Pancreas (tissue), 10 donors: ENCODE measurements at places on chromosomes 7 and 10.

DNA sequence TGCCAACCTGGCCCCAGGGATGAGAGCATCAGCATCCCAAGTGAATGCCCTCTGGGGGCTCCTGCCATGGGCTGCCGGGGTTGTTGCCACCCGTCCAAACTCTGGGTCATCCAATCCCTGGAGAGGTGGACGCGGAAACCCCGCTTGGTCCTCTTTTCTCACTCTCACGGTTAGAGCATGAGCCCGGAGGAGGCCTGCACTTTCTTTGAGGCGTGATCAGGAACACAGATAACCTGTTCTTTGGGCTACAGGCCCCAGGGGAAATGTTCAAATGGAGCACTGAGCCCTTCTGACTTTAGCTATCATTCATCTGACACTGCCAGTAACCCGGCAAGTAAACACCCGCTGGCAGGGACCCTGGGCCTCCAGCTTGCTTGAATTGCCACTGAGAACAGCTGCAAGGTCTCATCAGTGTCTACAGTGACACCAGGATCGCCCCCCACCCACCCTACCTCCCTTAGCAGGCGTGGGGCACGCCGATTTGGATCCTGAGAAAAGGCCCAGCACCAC is 29.4 kb upstream of the SLF2 start:
- no peak for DNase-seq

GRCh38 chr7:1223196-1223981 is 9.3 kb upstream of the UNCX start:
- DNase-seq = peak; percentile 46

DNA sequence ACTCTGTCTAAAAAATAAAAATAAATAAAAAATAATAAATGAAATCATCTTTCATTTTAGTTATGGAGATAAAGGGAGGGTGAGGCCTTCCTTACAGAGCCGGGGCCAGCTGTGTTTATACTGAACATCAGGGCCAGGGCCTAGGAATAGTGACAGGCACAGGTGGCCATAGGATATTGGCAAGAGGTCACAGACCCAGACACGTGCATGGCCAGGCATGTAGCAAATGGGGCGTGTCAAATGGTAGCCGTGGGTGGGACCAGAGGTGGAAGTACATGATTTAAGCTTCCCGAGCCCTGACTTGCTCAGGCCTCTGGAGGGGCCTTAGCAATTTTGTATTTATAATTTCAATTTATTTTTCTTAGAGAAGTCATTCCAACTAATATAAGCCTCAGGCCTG is 353.0 kb downstream of the ANKRD30A start:
- DNase-seq = no peak

GRCh38 chr10:98246911-98247805 is 20.8 kb downstream of the LOXL4 start:
- DNase-seq = no peak

- DNase-seq = no peak
Observed at GRCh38 chr7:145092766-145093165, 256.9 kb upstream of the TPK1 start.

DNA sequence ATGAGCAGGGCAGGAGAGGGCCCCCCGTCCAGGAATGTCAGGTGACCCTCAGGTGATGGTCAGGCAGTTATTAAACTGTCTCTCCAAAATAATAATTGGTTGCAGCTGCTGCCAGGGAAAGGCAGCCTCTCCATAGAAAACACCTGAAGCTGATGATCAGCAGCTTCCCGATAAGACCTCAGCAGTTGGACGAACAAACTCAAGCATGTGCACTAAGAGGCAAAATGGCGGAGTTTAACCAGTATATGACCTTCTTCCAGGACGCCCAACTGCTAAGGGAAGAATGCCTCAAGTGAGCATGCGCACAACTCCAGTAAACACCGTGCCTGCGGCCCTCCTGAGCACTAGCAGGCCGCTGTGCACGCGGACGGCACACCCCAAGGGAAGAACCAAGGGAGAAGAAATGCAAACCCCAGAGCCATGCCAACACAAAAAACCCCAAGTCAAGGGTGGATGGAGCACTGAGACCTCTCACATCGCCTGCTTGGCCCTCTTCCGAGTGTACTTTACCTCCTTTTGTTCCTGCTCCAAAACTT is 38.9 kb upstream of the ADARB2 start:
- DNase-seq = no peak

DNA sequence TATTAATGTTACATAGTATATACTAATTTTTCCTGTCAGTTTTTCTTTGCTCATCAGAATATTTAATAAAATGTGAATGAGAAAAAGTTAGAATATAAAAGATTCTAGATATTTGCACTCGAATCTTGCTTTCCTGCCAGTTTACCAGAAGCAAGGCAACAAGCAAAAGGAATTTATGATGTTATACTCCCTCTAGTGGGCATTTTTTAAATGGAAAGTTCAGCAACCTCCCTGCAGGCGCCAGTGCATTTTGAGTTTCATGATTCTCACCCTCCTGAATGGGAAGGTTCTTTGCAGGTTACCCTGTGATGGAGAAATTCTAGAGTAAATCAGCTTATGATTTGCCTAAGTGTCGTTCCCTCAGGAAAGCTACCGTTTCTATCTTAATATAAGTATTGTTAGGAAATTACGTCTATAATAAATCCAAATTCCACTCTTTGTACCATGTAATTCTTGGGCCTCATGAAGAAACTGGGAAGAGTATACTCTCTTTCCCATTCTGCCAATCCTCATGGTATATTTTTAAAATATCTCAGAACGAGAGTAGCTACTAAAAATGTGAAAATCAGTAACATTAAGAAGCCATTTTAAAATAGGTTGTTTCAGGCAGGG is 350.0 kb downstream of the CRPPA start:
- no peak for DNase-seq

DNA sequence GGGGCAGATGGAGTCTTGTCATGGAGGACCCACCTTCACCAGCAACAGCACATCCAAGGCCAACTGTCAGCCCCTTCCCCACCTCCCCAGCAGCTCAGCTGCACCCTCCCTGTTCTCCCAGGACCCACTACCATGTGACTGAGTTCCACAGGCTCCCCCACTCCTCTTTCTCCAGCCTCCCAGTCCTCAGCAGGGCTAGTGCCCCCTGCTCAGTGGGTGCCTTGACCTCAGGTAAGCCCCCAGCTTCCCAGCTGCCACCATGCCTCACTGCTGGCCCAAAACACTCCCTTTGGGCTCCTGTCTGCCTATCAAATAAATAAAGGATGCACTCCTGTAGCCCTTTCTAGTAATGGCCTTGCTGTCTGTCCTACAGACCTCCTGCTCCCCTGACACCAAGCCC is 174.4 kb downstream of the SLIT1 start:
- no peak for DNase-seq

GRCh38 chr10:45383682-45384330 is 9.8 kb downstream of the ALOX5 start:
- no peak for DNase-seq

DNA sequence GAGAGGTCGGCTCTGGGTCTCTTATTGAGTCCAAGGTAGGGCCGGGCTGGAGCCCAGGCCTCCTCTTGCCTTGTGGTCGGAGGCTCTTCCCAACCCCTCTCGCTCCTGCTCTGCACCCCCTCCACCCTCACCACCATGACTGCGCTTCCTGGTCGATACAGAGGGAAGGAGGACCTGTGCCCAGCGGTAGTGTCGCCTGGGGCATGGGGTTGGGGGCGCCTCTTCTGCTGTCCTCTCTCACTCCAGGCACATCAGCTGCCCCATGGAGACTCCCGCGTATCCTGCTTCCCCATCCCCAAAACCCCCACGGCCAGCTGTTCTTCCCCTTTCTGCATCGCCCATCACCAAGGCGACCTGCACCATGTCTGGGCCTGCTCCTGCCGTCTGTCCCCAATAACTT is 44.4 kb downstream of the TMEM270 start:
- DNase-seq = no peak

DNA sequence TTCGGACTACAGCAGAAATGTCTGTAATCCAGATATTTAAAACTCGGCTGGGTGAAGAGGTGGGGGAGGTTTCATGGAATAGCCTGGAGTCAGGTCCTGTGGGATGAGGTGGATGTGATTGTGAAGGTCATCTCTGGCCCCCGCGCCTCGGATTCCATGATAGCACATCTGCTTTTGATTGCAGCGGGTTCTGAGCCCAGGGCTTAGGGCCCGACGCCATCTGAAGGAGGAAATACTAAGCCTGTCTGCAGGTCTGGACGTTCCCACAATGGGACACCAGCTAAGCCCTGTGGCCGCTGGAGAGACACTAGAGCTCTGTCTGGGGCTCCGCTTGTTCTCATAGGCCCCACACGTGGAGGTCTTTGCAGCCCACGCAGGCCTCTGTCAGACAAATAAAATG is 328.7 kb downstream of the CXCL12 start:
- DNase-seq = no peak

DNA sequence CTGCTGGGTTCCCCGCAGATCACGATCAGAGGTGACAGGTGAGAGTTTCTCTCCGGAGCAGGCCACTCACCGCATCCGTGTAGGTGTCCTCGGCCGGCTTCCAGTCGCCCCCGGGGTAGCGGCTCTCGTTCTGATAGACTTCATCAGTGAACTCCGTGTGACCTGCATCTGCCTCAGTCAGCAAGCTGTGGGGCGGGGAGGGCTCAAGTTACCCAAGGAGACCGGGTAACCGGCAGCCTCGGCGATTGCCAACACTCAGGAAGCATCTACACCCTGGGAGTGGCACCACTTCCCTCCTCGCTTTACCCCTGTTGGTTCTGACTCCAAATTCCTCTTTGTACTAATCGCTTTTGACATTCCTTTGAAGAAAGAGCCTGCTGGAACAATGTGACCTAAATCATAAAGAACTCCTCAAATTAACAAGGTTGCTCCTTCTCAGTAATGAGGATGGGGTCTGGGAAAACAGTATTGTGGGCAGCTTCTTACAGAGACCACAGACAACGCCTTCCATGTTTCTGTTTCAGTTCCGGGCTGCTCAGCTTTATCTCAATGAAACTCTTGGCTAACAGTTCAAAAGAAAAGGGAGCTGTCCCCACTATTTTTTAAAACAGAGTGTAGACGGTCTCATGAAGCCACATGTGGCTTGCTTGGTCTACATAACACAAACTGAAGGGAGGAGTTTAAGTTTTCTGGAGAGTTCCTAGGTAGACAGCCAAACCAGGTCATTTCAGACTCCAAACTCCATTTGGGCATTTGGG is 118.1 kb downstream of the MYOF start:
- DNase-seq = no peak

DNA sequence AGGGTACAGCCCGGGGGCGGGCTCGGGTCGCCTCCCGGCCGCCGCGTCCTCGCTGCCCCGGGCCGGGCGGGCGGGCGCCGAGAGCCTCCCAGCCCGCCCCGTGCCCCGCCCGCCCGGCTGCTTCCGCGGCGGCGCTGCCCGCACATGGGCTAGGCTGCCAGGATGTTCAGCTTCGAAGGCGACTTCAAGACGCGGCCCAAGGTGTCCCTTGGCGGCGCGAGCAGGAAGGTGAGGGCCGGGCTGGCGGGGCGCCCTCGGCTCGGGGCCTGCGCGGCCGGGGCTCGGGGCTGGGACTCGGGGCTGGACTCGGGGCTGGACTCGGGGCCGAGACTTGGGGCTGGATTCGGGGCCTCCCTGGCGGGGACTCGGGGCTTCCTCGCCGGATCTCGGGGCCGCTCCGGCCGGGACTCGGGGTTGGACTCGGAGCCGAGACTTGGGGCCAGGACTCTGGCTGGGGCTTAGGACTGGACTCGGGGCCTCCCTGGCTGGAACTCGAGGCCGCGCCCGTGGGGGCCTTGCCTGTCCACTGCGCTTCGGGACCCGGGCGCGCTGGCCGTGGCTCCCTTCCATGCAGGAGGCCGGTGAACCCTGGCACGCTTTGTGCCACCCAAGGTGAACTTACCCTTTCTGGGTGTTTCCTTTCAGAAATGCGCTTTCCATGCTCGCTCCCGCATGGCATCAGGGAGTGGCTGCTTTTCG is 534 bp downstream of the UBE3C start:
- peak; percentile 80 for DNase-seq

DNA sequence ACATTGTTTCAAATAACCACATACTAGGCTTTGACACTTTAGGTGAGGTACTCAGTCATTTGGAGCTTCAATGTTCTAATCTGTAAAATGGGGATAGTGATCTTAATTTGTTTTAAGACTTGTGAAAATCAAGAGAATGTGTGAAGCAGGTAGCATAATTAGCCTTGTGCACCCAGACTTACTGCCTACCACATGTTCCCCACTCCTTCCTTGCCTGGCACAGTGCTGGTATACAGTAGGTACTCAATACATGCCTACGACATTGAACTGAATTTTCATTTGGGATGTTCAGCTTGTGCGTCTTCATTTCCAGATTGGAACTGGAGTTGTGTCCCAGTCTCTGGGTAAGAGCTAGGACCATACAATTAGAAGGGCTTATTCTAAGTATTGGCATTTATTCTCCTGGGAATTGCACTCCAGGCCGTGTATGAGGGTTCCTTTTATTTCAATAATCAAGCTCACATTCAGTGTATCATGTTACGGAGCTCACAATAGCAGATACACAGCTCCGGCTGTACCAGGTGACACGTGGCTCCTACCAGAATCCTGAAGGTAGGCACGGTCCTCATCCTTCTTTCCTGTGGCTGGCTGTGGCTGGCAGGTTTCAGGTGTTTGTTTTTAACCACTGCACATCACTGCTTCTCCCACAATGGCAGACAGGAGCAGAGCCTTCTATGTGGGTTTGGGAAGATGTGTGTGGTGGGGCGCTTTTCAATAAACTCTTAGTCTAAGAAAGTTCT is 109.4 kb upstream of the PDCD4 start:
- no peak for DNase-seq

- DNase-seq = no peak
Observed at GRCh38 chr10:8279598-8279997, 225.1 kb downstream of the GATA3 start.

DNA sequence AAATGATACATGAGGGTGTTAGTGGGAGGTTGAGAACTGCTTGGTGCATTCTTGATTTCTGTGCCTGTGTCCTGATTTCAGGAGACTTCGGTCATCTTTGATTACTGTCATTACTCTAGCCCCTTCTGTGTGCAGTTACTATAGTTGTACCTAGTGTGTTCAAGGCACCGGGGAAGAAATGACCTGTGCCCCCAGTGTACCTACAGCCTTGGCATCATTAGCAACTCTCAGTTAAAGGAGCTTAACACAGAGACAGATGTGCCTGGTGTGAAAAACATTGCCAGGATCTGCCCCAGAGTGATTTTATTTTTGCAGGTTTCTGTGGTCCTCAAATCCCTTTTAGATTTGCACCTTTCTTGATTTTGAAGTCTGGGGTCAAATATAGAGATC is 62.2 kb downstream of the ARID5B start:
- DNase-seq = no peak

DNA sequence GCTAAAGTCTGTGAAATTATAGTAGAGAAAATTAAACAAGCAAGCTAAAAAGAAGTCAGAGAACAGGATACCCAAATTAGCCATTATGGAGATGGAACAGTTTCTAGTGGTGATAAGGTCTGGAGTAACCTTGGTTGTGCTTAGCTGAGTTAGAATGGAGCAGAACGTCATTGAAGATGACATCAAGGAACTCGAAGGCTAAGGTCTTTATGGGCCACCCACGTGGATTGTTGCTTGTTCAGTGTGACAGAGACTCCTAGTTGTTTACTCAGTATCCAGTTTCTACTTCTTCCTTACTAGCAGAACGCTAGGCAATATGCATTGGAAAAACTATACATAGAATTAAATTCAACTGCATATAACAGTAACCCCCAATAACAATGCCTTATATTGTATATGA is 39.7 kb downstream of the AHCYL2 start:
- no peak for DNase-seq
